ENCODE measurements at places on chromosomes 11 and 22.

DNA sequence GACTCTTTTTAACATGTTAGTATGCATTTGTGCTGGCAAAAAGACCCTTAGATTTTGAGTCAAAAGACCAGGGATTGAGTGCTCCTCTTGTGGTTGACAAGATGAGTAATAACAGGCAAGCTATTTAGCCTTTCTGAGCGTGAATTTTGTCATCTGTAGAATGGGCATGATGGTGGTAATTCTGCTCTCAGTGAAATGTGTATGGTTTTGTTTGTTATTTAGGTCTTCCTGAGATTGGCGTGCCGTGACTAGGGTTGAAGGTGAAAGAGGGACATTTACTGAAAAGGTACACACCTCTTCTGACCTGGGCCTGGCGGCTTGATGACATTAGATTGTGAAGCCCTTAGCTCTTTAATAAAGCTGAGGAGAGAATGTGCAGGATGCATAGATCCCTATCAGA, 8.4 kb upstream of the CEP295 start:
- DNase-seq = no peak

- DNase-seq = peak; percentile 76
Observed at GRCh38 chr11:95790933-95791708, 823 bp downstream of the CEP57 start.

GRCh38 chr11:74462009-74462408, 5.3 kb downstream of the KCNE3 start:
- no peak for DNase-seq

DNA sequence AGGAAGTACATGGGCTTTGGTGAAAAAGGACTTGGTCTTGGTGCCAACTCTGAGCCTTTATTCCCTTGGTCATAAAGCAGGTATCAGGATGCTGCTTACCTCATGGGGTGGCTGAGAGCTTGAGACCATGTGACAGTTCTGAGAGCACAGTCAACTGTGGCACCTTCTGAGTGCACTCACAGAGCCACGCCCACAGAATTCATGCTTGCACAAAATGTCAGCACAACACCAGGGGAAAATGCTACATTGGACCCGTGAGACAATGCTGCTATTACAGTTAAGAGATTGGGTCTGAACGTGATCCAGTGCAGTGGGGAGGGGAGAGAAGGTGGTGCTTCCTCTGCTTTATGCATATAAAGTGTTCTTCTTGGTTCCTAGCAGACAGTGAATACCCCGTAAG, 79.5 kb upstream of the SPON1 start:
- DNase-seq = no peak

DNA sequence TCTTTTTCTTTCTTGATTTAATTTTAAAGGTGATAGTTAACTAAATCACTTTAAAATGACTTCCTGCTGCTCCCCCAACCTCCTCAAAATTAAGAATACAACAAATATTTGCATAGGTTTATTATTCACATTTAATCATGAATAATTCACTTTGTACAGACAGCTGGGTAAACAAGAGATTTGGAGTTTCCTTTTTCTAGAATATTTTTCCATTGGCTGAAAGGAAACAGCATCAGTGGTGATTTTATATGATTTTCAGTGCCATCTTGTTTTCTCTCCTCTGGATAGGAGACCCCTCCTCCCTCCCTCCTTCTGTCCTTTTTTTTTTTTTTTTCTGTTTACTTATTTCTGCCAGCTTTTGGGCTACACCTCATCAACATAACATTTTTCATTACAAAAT, 60.5 kb downstream of the LIF start:
- no peak for DNase-seq

DNA sequence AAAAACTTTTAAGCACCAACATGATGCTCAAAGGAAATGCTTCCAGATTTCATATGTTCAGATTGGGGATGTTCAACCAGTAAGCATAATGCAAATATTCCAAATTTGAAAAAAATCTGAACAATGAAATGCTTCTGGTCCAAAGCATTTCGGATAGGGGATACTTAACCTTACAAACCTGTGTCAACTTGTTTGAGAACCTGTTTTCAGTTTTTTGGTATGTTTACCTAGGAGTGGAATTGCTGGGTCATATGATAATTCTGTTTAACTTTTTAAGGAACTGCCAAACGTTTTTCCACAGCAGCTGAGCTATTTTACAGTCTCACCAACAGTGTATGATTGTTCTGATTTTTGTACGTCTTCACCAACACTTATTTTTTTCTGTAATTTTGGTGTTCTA, 23.7 kb downstream of the FAR1 start:
- no peak for DNase-seq

- DNase-seq = no peak
Observed at GRCh38 chr11:94424011-94424410, 22.8 kb upstream of the GPR83 start.

DNA sequence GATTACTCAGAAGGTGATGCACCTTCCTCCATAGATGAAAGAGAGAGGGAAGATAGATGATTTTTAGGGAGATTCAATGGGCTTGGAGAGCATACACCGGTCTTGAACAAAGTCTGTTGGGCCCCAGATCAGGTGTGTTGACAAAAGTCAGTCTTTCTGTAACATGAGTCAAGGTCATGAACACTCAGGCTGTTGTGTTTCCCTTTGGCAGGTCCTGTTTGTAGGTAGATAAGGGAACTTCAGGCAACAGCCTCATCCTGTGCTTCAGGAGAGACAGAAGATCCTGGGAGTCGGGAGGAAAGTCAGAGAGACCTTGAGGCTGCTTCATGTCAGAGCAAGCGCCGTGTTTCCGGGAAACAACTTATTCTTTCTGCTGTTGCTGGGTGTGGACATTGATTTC, 703.1 kb downstream of the BRD1 start:
- DNase-seq = no peak

GRCh38 chr11:83257761-83258168, 28.4 kb downstream of the CCDC90B start:
- no peak for DNase-seq

GRCh38 chr22:28332410-28332809, 347.2 kb downstream of the TTC28 start:
- DNase-seq = no peak

DNA sequence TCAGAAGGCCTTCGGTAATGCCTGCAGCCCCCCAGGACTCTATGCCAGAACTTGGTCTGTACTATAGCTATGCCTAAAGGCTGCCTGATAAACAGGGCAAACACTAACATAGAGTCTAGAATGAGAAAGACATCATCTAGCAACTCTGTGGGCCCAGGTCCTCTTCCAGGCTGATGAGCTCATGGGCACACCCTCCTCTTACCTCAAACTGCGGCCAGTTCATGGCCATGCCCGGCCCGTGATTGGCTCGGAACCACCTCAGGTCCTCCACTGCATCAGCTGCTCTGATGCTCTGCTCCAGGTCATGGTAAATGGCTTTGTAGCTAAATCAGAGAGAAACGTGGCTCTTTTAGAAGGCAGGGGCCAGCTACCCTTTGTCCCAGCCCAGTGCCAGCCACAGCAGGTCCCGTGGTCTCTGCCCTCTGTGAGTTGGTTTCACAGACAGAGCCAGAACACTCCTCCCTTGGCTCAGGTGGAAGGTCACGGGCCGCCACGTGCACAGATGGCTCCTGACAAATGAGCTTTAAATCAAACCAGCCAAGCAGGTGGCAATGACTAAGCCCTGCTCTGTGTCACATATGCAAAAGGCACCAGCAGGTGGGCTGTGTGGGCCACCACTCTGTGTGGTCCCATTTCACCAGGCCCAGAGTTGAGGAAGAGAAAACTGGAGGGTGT, 25.0 kb upstream of the ARFGAP3 start:
- no peak for DNase-seq

DNA sequence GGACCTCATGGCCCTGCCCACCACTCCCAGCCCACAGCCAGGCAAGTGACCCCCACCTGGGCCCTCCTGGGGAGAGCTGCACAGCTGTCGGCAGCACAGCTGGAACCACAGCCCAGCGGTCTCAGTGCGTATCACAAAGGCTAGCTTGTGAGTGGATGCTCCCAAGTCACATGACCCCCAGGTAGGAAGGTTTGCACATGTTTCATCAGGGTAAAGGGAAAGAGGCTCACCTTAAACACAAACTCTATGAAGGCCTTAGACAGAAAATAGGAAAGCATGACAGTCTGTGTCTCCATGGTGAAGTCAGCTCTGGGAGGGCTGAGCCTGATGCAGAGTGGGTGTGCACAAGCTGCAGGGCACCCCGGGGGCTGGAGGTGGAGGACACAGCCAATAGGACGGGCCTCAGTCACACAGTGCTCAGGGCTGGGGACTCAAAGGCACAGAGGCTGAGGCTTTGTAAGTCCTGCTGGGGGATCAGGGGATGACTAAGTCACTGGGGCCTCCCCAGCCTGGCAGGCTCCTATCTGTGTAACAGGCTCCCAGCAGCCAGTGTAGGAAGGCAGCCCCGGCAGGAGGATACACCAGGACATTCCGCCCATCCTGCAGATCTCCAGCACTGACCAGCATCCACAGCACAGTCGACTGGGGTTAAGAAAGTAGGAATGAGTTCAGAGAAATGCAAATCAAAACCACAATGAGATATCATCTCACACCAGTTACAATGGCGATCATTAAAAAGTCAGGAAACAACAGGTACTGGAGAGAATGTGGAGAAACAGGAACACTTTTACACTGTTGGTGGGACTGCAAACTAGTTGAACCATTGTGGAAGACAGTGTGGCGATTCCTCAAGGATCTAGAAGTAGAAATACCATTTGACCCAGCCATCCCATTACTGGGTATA, 22.0 kb downstream of the CELSR1 start:
- no peak for DNase-seq

DNA sequence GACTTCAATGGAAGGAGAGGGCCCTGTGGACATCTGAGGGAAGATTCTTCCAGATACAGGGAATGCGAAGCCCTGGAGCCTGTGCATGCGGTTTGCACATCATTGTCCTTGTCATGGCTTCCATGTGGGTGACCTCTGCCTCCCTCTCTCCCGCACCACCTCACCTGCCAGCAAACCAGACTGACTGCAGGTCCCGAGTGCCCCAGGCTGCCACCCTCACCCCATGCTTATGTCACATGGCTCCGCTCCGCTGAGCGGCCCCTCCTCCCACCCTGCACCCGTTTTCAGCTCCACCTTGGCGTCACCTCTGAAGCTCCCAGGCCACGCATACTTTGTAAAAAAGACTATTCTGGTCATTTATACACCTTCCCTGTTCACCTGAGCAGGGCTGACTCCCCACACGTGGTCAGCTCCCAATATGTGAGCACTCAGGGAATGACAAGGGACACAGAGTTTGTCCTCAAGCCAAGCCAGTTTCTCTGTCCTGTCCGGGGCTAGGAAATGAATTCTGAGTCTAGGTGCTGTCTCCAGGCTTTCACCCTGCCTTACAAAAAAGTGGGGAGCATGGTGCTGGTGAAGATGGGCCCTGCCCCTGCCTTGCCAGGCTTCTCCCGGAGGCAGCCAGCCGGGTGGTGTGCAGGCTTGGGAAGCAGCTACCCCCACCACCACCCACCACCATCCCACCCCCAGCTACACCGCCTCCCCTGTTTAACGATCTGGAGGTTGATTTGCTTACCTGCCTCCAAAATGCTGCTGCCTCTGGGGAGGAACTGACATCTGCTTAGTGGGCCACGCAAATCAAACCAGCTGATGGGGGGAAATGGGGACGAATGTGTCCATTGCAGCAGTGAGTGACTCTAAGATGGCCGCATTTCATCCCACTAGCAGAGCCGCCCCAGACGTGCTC, 32.7 kb downstream of the FAM83F start:
- no peak for DNase-seq

GRCh38 chr11:93274851-93275250, 55.7 kb upstream of the DEUP1 start:
- no peak for DNase-seq

GRCh38 chr22:42717197-42717928, 3.3 kb downstream of the A4GALT start:
- no peak for DNase-seq

DNA sequence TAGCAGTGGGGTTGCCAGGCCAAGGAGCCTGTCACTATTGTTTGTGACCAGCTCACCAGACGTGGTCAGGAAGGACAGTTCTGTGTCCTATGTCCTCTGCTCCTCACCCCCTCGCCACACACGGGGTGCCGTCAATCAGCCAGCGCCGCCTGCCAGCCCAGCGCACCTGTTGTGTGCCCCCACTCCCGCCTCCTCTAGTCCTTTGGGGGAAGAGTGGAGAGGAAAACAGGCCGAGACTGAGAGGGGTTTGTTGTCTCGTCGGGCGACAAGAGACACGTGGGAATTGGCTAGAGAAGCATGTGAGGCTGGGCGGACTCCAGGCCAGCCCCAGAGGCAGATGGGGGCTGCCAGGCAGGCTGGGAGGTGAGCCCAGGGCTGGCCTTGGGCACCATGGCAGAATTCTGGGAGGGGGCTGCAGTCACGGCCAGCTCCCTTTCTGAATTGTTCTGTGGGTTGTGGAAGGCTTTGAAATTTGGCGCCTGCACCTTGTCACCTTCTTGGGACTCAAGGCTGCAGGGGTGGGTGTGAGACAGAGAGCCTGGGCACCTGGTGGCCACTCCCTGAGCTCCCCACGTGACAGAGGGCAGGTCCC, 3.1 kb upstream of the KCNQ1OT1 start:
- DNase-seq = no peak

- no peak for DNase-seq
Observed at GRCh38 chr11:65781152-65781961, 581 bp upstream of the AP5B1 start.

DNA sequence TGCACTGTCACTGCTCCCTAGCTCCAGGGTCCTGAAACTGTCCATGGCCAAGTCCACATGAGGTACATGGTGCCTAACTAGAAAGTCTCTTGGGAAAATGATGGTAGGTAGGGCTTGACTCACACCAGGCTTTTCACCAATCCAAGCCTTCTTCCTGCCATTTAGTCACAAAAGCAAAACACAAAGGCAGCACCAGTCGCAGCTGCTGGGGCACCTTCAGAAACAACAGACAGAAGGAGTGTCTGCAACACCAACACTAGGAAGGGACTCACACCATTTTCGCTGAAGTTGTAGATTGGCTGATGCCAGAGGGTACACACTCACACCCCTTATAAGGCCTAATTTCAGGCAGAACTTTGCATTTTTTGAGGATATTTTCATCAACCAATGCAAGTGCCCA, 55.7 kb downstream of the SYTL2 start:
- no peak for DNase-seq

GRCh38 chr22:17269224-17269606, 50.0 kb upstream of the ADA2 start:
- DNase-seq = no peak

GRCh38 chr11:76189682-76190081, 16.6 kb downstream of the WNT11 start:
- no peak for DNase-seq

- DNase-seq = no peak
Observed at GRCh38 chr11:117044287-117045035, 53.8 kb downstream of the SIK3 start.

DNA sequence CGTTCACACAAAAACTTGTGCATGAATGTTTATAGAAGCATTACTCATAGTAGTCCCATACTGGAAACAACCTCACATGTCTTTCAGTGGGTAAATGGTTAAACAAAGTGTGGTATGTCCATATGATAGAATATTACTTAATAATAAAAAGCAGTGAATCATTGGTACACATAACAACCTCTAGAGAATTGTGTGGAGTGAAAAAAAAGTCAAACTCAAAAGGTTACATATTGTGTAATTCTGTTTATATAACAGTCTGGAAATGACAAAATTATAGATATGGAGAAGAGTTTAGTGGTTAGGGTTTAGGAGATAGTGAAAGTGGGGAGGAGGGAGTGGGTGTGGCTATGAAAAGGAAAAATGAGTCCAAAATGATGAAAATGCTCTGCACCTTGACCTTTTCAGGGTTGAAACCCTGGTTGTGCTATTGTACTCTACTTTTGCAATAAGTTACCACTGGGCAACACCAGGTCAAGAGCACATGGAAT, 243.4 kb upstream of the DDI1 start:
- no peak for DNase-seq

GRCh38 chr22:36822581-36822980, 5.7 kb upstream of the PVALB start:
- no peak for DNase-seq

- no peak for DNase-seq
Observed at GRCh38 chr11:8729837-8730696, 47.5 kb downstream of the RPL27A start.
